NCI-H187 treated with DMSO at 0.1 percent for 48 hours (cell line): ENCODE measurements at places on chromosomes 16 and 17.

DNA sequence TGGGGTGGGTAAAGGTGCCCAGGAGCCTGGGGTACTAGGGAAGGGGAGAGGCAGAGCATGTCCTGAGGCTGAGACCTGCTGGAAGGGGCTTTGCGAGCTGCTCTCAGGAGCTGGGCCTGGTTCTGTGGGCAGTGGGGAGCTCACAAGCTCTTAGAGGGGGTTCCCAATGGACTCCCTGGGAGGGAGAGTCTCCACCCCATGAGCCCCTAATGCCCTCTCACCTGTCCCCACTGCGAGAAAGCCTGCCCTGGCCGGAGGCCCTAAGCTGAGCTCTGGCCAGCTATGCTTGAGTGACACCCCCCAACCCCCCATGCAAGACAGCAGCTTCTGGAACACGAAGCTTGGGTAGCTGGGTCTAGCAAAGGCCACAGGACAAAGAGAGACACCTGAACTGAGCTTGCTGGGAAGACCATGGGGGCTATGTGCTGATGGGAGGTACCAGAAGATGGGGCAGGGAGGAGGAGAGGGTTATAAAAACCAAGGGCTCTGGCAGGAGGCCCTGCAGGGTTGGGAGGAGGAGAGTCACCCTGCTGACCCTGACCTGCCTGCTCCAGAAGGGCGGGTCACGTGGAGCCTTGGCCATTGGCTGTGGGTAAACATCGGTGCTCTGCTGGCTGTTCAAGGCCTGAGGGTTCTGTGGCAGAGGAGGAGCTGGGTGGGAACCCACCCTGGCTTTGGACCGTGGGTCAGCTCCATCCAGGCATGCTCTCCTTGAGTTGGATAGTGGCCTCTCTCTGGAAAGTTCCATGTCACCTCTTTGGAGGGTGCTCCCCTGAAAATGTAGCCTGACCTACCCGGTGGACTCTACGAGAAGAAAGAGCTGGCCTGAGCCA is 106.7 kb downstream of the RAB11FIP4 start:
- DNase-seq, result no peak

DNA sequence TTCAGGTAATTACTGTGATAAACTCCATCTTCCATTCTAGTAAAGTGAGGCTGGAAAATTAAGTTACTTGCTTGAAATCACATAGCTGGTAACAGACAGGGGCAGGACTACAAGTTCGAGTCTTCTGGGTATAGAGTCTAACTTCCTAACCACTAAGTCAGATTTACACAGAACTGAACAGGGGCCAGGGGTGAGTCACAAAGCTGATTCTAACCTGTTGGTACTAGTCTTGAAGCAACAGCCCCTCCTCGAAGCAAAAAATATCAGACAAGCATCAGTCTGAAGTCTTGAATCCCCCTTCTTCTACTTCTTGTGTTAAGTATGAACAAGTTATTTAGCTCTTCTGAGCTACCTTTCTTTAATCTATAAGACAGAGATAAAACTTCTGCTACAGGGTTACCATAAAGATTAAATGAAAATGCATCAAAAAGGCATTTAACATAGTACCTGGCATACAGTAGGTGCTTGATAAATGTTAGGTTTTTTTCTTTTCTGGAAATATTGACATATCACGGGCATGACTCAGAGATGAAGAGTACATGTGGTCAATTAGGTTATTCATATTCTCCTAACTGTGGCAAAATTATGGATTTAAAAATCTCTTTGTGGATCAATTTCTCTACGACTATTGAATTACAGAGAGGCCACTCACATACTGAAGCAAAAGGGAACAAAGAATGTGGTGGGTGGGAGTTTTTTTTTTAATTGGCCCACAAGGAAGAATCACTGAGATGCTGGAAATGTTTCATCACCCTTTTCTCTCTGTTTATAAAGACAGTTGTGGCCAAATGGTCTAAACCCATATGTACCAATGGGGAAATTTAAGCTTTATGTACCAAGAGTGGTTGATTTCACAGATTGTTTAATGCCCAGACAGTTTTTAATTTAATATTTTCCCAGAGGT is 266.9 kb upstream of the DYNLRB2 start:
- no peak for DNase-seq

GRCh38 chr16:11117576-11118211 is 138.3 kb downstream of the SOCS1 start:
- no peak for DNase-seq

GRCh38 chr17:11109106-11109505 is 131.9 kb upstream of the SHISA6 start:
- DNase-seq, result no peak

GRCh38 chr16:14377326-14377725 is 252.7 kb downstream of the PARN start:
- no peak for DNase-seq

GRCh38 chr17:43388359-43389045 is 10.3 kb upstream of the ARL4D start:
- DNase-seq, result peak; percentile 35

- no peak for DNase-seq
These were observed 4.8 kb upstream of the ITGA3 start for GRCh38 chr17:50051082-50051576.

DNA sequence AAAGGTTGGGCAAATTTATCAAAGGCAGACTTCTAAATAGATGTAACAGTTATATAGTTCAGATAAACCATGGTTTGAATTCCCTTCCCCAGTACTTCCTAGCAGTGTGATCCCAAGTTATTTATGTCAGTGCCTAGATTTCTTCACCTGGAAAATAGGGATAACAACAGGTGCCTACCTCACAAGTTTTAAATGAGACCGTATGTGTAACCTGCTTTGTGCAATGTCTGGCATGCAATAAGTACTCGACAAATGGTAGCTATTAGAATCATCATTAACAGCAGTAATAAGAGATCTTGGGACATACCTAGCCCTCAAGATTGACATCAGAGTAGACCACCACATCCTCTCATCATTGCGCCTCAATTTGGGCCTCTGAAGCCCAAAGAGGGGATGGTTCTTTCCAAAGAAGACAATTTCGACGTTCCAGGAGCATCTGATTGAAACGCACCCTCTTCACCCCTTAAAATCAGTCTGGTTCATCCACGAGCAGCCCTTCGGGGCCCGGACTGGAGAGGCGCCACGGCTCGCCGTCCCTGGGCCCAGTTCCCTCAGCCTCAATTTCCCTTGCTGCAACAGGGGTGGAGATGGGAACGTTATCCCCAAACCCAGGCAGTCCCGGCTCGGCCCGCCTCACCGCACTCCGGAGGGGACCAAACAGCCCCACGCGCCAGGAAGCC is 541 bp downstream of the ACACA start:
- no peak for DNase-seq

- DNase-seq, result no peak
These were observed 53.5 kb downstream of the WDR59 start for GRCh38 chr16:74931445-74931844.

- DNase-seq, result no peak
These were observed 38.8 kb downstream of the SCPEP1 start for GRCh38 chr17:57016764-57017116.

- DNase-seq, result no peak
These were observed 113.1 kb downstream of the ZFHX3 start for GRCh38 chr16:72934636-72935403.

DNA sequence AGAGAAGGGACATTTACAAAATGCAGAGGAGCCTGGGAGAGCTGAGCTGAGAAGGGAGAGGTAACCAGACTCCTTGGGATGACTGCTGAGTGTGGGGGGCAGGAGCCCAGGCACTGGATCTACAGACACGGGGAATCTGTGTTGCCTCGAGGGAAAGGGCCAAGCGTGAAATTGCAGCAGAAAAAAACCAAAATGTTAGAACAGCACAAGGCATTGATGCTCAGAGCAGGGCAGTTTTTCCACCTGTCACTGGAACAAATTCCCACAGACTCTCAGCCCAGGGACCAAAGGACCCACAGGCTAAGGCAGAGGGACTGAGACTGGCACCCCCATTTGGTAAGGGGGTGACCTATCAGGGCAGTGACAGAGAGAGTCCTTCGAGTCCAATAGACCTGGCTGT is 2.0 kb downstream of the PITPNM3 start:
- no peak for DNase-seq

DNA sequence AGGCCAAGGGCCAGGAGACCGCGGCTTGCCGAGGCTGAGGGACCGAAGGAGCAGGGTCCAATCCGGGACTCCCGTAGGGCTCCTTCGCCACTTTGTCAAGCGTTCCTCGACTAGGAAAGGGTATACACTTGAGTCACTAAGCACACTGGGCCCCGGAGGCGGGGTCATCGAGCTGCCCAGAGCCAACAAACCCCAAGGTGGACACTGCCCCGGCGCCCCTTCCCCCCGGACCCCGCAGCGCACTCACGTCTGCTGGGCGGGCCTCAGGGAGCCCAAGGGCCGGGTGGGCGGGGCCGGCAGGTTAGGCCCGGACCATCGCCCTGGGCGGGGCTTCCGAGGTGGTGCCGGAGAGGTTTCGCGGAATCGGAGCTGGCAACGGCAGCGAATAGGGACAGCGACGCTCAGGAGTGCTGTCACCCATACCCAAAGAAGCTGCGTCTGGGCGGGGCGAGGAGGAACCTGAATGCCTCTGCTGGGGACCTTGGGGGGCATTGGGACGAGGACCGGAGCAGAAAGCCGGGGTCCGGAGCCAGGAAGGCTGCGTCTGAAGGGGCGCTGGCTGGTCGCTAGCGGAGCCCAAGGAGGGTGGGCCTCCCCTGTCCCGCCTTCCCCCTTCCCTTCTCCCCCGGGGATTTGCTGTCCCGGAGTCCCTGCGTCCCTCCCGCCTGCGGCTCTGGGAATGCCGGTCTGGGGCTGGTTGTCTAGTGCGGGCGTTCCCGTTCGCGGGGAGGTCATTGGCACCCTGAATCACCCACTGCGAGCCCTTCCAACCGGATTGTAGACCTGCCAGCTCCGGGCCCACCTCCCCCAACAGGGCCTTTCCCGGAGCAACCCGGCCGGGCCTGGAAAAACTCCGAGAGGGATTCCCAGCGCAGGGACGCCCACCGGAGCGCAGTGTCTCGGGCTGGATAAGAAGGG is 118.2 kb upstream of the SMURF2 start:
- DNase-seq, result peak; percentile 12

GRCh38 chr17:59427996-59428395 is 96.5 kb downstream of the YPEL2 start:
- DNase-seq, result no peak

DNA sequence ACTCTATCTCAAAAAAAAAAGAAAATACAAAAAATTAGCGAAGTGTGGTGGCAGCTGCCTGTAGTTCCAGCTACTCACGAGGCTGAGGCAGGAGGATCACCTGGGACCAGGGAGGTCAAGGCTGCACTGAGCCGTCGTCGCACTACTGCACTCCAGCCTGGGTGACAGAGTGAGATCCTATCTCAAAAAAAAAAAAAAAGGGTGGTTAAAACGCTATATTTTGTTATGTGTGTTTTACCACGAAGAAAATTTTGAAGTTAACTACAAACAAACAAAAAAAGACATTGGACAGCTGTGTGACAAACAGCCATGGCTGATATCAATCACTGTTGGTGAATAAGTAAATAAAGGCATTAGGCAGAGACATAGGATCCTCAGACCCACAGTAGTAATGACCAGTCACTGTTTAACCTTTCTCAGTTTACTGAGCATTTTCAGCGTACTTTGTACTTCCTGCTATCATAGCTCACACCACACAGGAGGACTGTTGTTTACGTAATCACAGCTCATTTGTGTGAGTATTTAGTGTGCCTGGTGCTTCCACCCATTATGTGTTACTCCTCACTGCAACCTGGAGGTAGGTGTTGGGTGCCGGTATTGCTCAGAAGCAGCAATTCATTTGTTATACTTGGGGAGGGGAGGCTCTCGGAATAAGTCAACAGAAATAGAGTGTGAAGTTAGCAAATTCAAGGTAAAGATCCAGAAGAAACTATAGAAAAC is 55.4 kb downstream of the COPRS start:
- DNase-seq, result no peak

- no peak for DNase-seq
These were observed 15.6 kb upstream of the TRIM25 start for GRCh38 chr17:56929362-56929969.

DNA sequence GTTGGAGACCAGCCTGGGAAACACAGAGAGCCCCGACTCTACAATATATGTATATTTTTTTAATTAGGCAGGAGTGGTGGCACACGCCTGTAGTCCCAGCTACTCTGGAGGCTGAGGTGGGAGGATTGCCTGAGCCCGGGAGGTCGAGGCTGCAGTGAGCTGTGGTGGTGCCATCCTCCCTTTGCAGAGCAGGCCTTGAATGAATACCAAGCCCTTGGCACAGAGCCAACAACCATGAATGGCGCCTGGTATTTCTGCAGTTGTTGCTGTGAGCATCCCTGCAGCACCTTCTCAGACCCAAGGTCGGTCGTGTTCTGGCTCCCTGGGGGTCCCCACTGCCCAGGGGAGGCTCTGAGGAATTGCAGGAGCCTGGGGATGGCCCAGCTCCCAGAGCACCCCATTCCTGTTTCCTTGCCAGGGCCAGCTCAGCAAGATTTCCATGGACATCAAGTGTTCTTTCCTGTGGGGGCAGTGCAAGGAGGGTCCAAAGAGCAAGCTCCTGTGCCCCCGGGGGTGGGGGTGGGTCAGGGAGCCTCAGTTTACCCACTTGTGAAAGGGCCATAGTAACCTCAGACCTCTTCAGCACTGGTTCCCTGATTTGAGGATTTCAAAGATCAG is 25.6 kb upstream of the RMI2 start:
- no peak for DNase-seq

- no peak for DNase-seq
These were observed 145.0 kb downstream of the SEC14L1 start for GRCh38 chr17:77285594-77286390.

- no peak for DNase-seq
These were observed 7.6 kb downstream of the SPNS2 start for GRCh38 chr17:4506175-4506813.

DNA sequence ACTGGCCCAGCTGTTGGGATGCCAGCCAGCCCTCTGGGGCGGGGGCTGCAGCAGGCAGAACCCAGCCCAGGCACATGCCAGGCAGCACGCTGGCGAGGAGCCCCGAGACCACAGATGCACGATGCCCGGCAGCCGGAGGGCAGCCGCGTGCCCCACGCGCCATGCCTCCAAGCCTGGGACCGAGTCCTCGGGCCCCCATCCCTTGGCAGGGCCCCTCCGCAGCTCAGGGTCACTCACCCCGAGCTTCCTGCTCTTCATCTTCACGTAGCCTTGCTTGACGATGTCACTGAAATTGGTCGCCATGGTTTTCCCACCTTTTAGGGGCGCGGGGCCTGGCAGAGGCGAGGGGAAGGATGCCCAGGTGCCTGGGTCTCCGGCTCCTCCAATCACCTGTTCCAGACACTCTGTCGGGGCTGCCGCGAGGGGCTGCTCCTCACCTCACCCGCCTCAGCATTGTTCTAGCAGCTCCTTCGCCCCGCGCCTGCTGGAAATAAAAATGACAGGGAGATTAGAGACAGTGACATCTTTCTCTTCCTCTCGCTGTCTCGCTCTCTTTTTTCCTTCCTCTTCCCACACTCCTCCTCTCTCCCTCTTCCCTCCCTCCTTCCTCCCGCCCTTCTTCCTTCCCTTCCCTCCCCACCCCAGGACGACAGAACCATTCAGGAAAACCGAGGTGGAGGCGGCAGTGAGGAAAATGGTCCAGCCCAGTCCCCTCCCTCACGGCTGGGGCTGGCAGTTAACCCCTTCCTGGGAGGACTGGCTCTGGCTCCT is 6.9 kb downstream of the DOK4 start:
- DNase-seq, result no peak
